Mucosa of descending colon (tissue), 3 donors: ENCODE measurements at places on chromosomes 4 and X. TPM values are rescaled to one million over a fixed set of nuclear protein-coding genes. Genes with fewer than 3 reads are reported as not detected.

- DNase-seq = peak; percentile 93
Observed at GRCh38 chr4:53929955-53930798, 134.2 kb downstream of the CHIC2 start.

DNA sequence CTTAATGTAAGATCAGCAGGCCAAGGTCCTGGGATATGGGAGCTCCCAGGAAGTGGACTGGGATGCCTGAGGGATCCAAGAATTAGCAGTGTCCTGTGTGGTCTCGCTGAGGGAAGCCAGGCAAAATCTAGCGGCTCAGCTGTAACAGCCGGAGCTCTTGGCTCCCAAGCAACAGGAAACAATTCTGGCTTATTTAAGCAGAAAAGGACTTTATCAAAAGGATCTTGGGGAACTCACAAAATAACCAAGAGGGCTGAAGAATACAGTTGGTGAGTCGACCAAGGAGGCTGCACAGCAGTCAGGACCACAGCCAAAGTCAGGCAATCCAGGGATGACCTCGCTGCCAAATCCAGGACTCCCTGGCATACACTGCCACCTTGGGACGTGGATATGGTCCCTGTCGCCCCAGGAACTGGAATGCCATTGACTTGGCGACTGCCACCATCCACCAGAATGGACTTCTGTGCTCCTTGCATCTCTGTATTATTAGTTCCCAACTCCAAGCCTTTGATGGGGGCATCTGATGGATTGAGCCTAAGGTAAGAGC is 165.3 kb upstream of the BCOR start:
- DNase-seq = no peak

The GSX2 gene
- not detected for total RNA-seq

GRCh38 chr4:48270951-48271473 is 1.4 kb upstream of the TEC start:
- no peak for DNase-seq

- DNase-seq = no peak
Observed at GRCh38 chrX:55008571-55009358, 8.6 kb downstream of the APEX2 start.

- DNase-seq = no peak
Observed at GRCh38 chrX:70439016-70439415, 5.6 kb upstream of the DLG3 start.

DNA sequence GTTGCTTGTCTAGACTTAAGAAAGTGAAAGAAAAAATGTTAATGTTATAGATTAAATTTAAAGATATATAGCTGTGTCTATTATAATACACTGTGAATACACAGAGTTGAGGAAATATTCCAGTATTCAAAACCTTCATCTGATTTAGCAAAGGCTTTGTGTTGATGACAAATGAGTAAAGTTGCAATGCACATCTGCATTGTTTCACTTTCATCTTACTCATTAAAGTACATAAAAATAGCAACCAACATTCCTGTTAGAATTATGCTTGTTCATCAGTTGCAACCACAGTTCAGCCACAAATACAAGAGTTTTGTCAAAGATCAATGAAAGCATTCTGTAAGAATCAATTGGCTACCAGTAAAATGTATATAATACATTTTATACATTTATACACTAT is 346.4 kb upstream of the SLC7A11 start:
- no peak for DNase-seq

DNA sequence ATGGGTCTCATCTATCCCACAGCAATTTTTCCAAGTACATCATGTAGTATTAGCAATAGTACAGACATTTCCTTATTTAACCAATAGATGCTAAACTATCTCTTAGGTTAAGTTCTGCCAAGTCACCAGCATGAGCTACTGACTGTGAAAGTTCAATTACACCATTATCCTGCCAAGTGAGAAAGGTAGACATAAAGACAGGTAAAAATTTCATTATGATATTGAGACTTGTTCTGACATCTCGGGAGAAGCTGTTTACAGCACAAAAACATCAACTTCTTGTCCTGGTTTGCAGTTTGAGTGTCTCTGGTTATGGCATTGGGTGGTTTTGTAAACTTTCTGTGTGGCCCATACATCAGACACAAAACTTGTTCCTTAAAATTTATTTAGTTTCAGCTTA is 622.4 kb upstream of the PCDH10 start:
- no peak for DNase-seq

- DNase-seq = no peak
Observed at GRCh38 chr4:32499171-32499570, 1779.0 kb downstream of the PCDH7 start.

DNA sequence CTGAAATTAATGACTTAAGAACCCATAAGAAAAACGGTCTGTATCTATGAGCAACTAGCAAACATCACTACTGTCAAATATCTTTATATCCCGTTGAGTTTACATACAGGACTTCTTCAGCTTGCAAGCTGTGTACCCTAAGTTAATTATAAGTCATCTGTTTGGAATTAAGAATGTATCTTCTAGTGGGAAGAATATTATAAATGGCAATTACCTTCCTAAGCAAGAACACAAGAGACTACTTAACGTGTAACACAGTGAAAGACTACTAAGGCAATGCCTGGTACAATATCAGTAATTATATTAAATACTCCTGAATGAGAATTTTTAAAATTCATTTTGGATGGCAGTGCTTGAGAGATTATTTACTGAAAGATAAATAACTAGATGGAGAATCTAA is 58.5 kb downstream of the ADGRA3 start:
- DNase-seq = no peak

- DNase-seq = no peak
Observed at GRCh38 chr4:109953556-109953955, 40.9 kb downstream of the EGF start.

DNA sequence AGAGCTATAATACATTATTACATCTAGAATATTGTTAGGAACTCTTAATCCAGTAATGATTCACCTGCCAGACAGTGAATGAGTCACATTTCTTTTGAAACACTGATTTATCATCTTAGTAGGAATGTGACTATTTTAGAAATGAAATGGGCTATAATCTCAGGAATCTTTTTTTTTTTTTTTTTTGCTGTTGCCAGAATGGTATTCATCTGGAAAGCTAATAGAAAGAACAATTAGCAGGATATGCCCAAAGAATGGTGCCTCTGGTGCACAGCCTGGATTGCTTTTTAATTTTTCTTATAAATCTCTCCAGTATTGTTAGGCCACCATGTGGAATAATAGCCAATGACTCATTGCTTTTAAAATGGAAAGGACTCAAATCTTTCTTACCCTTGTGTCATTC is 181.1 kb upstream of the SMIM31 start:
- no peak for DNase-seq

The H2AZ1 gene
- 219 TPM for total RNA-seq

The PLP1 gene
- 3.7 TPM for total RNA-seq

The HTRA3 gene
- 2.5 TPM for total RNA-seq

The JCHAIN gene
- 602 TPM for total RNA-seq

GRCh38 chrX:49041744-49042580 is 1.2 kb downstream of the TFE3 start:
- DNase-seq = peak; percentile 22

DNA sequence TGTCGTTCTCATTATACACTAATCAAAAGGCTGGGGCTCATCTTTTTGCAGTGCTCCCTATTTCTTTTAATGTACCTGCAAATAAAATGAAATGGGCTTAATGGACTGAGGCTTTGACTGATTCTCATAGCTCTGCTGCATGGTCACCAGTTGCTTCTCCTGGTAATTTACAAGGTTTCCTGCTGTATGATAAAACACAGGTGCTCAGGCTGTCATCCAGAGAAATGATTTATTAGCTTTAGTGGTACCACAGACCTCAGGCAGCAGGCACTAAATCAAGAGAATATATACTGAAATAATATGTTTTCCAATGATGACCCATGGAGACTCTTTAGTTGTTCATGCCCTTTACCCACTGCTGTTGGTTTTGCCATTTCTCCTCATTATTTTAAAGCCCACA is 137.7 kb downstream of the C4orf33 start:
- DNase-seq = no peak

GRCh38 chr4:5515646-5516045 is 192.7 kb downstream of the EVC2 start:
- DNase-seq = no peak

- no peak for DNase-seq
Observed at GRCh38 chr4:110680265-110680664, 57.4 kb upstream of the PITX2 start.

DNA sequence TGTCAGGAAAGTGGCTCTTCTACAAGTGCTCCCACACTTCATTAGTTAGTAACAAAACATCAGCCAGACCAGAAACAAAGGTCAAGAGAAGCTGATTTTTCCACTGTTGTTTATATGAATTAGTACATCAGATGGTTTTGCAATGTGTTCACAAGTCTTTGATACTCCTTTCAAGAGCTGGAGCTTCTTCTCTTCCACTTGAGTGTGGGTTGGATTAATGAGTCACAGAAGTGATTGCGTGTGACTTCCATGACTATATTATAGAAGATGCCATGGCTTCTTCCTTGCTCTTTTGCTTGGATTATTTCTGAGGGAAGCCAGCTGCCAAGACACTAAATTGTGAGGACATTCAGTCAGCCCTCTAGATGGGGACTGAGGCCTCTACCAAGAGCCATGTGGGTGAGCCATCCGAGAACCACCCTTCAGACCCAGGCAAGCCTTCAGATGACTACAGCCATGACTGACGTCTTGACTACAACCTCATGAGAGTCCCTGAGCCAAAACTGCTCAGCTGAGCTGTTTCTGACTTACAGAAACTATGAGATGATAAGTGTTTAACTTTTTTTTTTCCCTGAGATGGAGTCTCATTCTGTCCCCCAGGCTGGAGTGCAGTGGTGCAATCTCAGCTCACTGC is 18.1 kb downstream of the SOWAHB start:
- DNase-seq = no peak

DNA sequence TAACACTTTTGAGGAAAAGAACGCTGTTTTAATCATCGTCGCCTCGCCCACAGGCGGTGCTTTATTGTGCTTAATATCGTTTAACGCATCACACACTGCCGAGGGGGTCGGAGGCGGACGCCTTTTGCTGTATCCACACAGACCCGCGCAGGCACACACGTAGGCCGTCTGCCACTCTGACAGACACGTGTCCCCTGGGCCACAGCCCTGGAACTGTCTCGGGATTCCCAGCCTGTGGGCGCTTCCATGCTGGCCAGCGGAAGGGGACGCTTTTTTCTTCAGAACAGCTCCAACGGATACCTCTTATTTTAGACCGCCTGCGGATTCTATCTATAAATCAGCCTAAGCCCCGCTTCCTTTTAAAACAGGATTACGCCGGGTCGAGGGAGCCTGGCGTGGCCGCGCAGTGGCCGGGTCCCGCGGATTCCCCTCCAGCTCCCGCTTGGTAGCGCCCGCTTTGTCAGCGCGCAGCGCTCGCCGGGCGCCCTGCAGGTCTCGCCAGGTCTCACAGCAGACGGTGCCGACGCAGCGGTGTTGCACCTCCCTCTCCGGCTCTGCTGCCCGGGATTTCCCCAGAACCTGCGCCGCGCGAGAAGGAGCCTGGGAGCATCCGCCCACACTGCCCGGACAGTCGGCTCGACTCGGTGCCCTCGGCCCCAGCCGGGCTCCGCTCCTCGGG is at the start of gene NOCT:
NOCT (plus strand) TSS at position 513 of the 679 bp plus-strand sequence. CDS start 201 bp downstream, outside the sequence.
- peak; percentile 95 for DNase-seq

GRCh38 chr4:16692961-16693506 is 205.4 kb downstream of the LDB2 start:
- no peak for DNase-seq

The PFKFB1 gene
- total RNA-seq = 0.19 TPM

GRCh38 chrX:131762802-131763234 is 218.9 kb downstream of the OR13H1 start:
- DNase-seq = no peak

DNA sequence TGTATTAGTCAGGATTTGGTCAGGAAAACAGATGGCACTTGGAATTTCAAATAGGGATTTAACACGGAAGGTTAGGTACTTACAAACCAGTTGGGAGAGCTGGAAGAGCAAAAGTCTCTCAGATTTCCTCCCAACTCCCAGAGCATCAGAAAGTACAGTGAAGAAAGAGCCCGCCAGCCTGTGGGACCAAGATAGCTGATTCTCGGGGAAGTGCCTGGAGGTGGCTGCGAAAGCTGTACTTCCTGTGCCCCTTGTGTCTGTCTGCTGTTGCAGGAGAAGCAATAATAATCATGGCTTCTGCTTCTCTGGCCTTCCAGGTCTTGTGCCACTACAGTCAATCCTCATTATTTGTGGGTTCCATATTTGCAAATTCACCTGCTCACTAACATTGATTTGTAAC is 221.0 kb upstream of the BCOR start:
- no peak for DNase-seq

The SYP gene
- total RNA-seq = 4.9 TPM

The RHOXF2B gene
- not detected for total RNA-seq

- DNase-seq = no peak
Observed at GRCh38 chr4:133131829-133132460, 17.1 kb upstream of the PCDH10 start.

DNA sequence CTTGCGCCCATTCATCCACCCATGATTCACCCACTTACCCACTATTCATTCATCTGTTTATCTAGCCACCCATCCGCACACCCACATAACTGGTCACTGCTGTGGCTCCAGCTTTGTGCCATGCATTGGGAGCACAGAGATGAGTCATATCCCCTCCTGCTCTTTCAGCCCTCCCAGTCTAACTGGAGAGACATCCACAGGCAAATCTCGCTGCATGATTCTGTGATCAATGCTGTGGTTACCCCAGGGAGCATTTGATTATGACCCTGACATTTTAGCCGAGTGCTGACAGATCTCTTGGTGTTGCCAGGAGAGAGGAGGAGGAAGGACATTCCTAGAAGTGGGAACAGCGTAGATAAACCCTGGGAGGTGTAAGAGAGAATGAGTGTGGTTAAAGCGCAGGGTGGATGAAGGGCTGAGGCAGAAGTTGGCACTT is 10.4 kb upstream of the PORCN start:
- no peak for DNase-seq

GRCh38 chr4:118989098-118990080 is 100.7 kb downstream of the SYNPO2 start:
- DNase-seq = no peak

DNA sequence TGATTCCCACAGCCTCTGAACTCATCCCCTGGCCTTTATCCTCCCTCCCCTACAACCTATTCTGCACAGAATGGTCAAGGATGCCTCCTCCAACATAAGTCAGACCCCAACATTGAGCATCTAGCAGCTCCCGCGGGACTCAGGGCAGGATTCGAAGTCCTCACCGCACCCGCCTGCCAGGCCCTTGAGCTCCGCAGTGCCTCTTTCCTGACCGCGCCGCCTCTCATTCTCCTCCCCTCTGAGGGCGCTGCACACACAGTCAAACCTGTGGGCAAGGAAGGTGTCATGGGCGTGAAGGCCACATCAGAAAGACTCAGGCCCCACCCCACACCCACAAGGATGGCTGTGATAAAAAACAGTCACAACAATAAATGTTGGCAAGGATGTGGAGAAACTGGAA is 84.1 kb downstream of the CPZ start:
- DNase-seq = no peak

- no peak for DNase-seq
Observed at GRCh38 chr4:187504974-187505797, 490.4 kb upstream of the ZFP42 start.

GRCh38 chr4:152850377-152850776 is 70.6 kb downstream of the ARFIP1 start:
- DNase-seq = peak; percentile 18
